Bronchial epithelial cell (primary cell): ENCODE measurements at places on chromosomes 12 and 14. TPM values are rescaled to one million over a fixed set of nuclear protein-coding genes. Genes with fewer than 3 reads are reported as not detected.
A peak's percentile ranks its signal among the peaks of the same experiment; 100 is the strongest.

GRCh38 chr12:12447236-12447635 is 90.4 kb downstream of the BORCS5 start:
- DNase-seq = no peak

- no peak for DNase-seq
Measured at GRCh38 chr14:105138021-105138541, 30.5 kb downstream of the JAG2 start.

DNA sequence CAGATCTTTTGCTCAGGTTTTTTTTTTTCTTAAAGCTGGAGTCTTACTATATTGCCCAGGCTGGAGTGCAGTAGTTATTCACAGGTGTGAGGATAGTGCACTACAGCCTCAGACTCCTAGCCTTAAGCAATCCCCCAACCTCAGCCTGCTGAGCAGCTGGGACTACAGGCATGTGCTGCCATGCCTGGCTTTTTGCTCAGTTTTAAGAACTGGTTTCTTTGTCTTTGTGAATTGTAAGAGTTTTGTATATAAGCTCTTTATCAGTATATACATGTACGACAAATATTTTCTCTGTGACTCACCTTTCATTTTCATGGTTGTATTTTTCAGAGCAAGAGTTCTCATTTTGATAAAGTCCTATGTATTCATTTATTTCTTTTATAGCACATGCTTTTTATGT is 33.3 kb upstream of the C2CD5 start:
- peak; percentile 83 for DNase-seq

- peak; percentile 68 for DNase-seq
Measured at GRCh38 chr12:88172844-88173407, 30.8 kb downstream of the TMTC3 start.

Gene TRPV4
- total RNA-seq = 0.51 and 0.53 TPM in 2 replicates

Gene MEG3
- 3.7 and 4.1 TPM in 2 replicates for total RNA-seq

DNA sequence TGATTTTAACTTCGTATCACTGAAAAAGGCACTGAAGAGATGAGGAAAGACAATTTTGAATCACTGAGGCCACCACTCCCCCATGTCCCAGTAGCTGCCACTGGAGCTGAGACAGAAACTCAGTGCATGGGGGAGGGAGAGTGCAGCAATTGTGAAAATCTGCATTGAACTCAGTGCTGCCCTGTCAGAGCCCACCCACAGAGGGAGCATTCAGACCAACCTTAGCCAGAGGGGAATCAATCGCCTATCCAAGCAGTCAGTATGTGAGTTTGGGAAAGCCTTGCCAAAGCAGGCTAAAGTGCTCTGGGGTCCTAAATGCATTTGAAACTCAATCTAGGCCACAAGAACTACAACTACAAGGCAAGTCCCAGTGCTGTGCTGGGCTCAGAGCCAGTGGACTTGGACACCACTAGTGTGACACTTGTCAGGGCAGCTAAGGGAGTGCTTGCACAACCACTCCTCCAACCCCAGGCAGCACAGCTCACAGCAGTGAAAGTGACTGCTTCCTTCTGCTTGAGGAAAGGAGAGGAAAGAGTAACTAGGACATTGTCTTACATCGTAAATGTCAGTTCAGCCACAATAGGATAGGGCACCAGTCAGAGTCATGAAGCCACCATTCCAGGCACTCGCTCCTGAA is 13.3 kb downstream of the RNASE3 start:
- DNase-seq = no peak

DNA sequence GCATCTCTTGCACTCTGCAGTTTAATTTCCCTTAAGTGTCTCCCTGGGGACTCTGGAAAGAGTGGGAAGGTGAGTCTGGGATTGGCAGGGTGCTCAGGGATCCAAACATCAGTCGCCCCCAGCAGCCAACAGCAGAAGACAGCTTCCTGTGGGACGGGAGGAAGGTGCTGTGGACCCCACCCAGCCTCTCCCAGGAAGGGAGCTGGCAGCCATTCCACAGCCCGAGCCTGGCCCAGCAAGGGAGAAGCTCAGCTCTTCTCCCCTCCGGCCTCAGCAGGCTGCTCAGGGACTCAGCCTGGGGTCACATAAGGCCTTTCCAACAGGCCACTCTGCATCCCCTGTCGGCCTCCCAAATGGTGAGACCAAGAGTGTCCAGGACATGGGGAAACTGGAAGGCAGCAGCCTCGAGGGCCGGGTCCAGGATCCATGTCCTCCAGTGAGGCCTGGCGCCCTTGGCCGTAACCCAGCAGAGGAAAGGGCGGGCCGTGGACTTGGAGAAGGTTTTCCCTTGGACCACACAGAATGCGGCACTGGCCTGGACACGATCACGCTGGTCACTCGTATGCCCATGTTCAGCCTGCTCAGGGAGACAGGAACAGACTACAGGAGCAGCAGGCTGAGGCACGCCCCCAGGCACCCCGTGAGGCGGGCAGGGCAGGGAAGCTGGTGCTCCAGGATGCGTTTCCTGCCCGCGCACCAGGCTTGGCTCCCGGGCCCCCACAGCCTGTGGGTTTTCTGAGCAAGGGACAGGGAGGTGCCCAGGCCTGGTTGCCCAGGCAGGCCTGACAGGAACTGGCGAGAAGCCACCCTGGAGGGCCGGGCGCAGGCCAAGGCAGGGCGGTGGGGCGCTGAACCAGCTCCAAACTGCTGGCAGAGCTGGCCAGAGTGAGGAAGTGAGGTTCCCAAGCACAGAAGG is 3.5 kb downstream of the XRCC3 start:
- peak; percentile 79 for DNase-seq

Gene TNS2
- 1.3 and 1.8 TPM in 2 replicates for total RNA-seq

DNA sequence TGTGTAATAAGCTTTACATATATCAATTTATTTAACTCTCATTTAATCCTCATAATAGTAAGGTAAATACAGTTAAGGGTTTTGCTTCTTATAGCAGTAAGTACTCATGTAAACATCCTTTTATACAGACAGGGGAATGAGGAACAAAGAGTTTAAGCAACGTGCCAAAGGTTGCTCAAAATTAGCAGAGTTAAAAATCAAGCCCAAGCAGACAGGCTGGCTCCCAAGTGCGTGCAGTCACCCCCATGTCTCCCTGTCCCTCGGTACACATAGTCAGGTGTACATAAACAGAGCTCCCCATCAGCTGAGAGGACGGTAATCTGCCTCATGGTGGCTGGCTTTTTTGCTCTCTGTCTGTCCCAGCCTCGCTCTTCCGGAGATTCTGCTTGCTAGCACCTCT is 126.4 kb downstream of the DERA start:
- no peak for DNase-seq

Gene KCNC2
- under 0.01 TPM in 1 of 2 replicates, not detected in the other for total RNA-seq

- DNase-seq = no peak
Measured at GRCh38 chr12:100189636-100190394, 10.8 kb upstream of the ACTR6 start.

Gene RFLNA
- not detected in 2 replicates for total RNA-seq

- DNase-seq = no peak
Measured at GRCh38 chr14:37695866-37696265, 100.4 kb downstream of the TTC6 start.

- DNase-seq = no peak
Measured at GRCh38 chr12:116818341-116818856, 62.8 kb downstream of the HRK start.

Gene MFAP5
- total RNA-seq = 6.6 and 9.0 TPM in 2 replicates

- no peak for DNase-seq
Measured at GRCh38 chr14:25222256-25222655, 172.3 kb upstream of the STXBP6 start.

Gene CCDC198
- total RNA-seq = not detected in 2 replicates

DNA sequence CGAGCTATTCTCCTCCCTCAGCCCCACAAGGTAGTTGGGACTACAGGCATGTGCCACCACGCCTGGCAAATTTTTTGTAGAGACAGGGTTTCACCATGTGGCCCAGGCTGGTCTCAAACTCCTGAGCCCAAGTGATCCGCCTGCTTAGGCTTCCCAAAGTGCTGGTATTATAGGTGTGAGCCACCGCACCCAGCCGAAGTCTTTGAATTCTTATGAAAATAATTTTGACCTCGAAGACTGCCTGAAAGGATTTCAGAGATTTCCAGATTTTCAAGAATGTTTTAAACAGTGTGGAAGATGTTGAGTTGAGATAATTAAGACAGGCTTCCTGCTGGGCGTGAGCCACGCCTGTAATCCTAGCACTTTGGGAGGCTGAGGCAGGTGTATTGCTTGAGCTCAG is 5.0 kb downstream of the PSMA3 start:
- DNase-seq = no peak
